Type B pancreatic cell (in vitro differentiated cells): ENCODE measurements at places on chromosomes 16 and 17.

DNA sequence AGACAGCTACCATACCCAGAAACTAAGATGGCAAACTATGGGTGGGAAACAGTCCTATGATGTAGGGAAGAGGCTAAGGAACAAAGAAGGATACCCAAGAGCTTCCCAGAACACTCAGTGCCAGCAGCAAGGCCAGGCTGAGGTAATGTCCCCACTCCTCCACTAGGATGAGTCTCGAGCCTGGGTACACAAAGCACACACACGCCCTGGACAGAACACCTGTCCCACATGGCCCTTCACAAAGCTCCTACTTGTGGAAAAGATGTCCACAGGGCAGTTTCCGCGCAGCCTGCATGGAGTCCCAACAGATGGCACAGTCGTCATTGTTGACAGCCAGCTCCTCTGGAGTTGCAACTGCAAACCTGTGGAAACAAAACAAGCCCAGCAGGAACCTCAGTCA lies 23.9 kb downstream of the AMFR start:
- H3K4me1 ChIP-seq, result peaks cover 4% of the 10 kb centered on the region
- H3K36me3 ChIP-seq, result peaks cover 26% of the 10 kb centered on the region
- H3K27me3 ChIP-seq, result no peaks in the 10 kb centered on the region
- no peak for DNase-seq
- no peak overlapping the region for H3K4me3 ChIP-seq
- H3K27ac ChIP-seq, result no peak overlapping the region

DNA sequence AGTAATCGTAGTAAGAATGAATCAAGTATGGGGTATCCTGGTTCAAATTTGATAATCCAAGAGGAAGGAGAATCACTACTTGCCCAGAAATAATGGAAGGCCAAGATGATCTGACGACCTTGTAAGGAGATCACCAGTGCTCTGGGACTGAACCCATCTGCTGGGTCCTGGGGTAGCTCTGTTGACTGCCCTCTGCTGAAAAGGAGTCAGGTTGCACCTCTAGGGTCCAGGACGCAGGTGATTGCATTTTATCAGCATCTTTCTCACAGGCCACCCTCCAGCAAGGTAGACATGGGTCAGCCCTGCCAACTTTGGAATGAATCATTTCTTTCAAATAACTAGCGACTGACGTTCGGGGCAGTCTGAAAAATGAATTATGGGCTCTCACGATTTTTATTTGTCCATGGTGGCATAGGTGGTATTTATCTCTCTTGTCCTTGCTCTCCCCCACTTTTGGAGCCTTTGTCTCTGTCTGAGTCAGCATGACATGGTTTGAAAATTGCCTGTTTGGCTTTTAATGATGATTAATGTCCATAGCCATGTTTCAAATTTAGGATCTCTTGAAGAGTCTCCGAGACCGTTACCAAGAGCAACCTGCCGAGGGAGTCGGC lies 163.7 kb downstream of the MSI2 start:
- peaks cover 51% of the 10 kb centered on the region for H3K4me1 ChIP-seq
- no peaks in the 10 kb centered on the region for H3K27me3 ChIP-seq
- H3K27ac ChIP-seq, result peak overlapping the region; percentile 75

DNA sequence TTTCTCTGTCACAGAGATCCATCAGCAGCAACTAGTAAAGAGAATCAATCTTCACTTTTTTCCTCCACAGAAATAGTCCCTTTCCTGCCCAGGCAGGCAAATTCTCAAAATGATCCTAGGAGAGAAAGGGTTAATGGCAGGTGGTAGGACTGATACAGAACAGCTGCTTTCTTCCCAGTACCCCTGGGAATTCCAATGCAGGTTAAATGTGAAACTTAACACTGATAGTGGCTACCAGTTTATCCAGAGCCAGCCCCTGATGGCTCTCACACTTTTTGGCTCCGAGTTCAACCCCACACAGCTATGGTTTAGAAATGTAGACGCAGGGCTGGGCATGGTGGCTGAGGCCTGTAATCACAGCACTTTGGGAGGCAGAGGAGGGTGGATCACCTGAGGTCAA lies 22.2 kb downstream of the MARVELD3 start:
- H3K27me3 ChIP-seq, result no peaks in the 10 kb centered on the region
- DNase-seq, result no peak
- H3K36me3 ChIP-seq, result peaks cover 24% of the 10 kb centered on the region
- no peak overlapping the region for H3K27ac ChIP-seq

GRCh38 chr16:75402821-75403475 lies 30.4 kb downstream of the CFDP1 start:
- DNase-seq, result no peak
- no peak overlapping the region for H3K4me3 ChIP-seq
- no peaks in the 10 kb centered on the region for H3K27me3 ChIP-seq
- H3K4me1 ChIP-seq, result peaks cover 8% of the 10 kb centered on the region

DNA sequence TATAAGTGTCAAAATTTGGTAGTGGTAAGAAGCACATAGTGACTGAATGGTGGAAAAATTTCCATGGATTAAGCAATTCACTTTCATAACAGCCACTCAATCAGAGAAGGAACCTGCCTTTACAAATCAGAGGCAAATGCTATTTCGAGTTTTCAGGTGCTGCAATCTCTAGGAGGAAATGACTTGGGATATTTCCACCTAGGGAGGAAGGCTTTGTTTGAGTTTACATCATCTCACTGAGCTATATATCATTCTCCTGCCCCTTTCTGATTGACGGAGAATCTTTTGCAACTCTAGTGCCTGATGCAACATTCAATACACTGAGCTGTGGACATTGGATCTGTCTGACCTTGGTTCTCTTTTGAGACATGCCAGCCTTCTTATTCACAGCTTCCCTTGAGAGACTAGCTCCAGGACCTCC lies 26.3 kb downstream of the MARCHF10 start:
- H3K4me3 ChIP-seq, result no peak overlapping the region
- H3K36me3 ChIP-seq, result no peaks in the 10 kb centered on the region
- no peak for DNase-seq
- H3K27me3 ChIP-seq, result peaks cover 11% of the 10 kb centered on the region
- no peak overlapping the region for H3K27ac ChIP-seq

GRCh38 chr16:86430814-86431213 lies 79.5 kb upstream of the FOXF1 start:
- peaks cover 48% of the 10 kb centered on the region for H3K27me3 ChIP-seq
- H3K4me1 ChIP-seq, result peaks cover 21% of the 10 kb centered on the region
- DNase-seq, result no peak
- no peak overlapping the region for H3K27ac ChIP-seq
- no peaks in the 10 kb centered on the region for H3K36me3 ChIP-seq

DNA sequence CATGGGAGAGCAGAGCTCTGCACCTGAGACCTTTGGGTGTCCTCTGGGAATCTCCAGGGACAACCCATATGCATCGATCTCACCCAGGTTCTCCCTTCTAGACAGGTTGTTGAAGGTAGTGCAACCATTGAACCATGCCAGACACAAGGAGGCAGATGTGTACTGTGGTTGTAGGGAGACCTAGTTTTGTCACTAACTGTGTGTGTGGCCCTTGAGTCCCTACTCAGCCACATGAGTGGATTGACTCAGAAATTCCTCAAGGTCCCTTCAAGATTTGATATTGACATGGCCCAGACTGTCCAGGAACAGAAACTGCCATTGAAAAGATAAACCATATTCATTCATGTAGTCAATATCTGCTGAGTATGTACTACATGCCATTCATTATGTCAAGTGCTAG lies 396.4 kb upstream of the CCL2 start:
- H3K36me3 ChIP-seq, result peaks cover 6% of the 10 kb centered on the region
- H3K4me3 ChIP-seq, result no peak overlapping the region
- no peak overlapping the region for H3K27ac ChIP-seq
- peaks cover 15% of the 10 kb centered on the region for H3K4me1 ChIP-seq

DNA sequence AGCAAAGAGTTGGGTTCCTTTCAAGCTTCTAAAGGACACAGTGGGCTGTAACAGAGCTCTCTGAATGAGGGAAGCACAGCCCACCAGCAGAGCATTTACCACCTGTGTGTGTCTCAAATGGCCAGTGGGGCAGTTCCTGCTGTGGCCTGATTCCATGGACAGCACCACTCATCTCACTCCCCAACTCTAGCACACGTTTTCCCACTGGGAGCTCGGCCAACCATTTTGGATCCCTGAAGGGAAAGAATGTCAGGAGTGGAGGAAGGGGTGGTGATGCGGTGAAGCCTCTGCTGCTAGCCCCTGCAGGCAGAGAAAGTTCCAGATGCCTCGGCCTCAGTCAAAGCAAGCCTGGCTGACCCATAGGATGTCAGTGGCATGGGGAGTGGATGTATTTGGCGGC lies 86.6 kb downstream of the PLXDC1 start:
- no peaks in the 10 kb centered on the region for H3K36me3 ChIP-seq
- H3K27ac ChIP-seq, result no peak overlapping the region
- peaks cover 8% of the 10 kb centered on the region for H3K4me1 ChIP-seq
- DNase-seq, result no peak

GRCh38 chr16:46857368-46857945 lies 26.5 kb upstream of the C16orf87 start:
- H3K4me1 ChIP-seq, result peaks cover 42% of the 10 kb centered on the region
- H3K36me3 ChIP-seq, result no peaks in the 10 kb centered on the region
- no peak overlapping the region for H3K27ac ChIP-seq
- H3K4me3 ChIP-seq, result peak overlapping the region; percentile 24
- no peaks in the 10 kb centered on the region for H3K27me3 ChIP-seq

DNA sequence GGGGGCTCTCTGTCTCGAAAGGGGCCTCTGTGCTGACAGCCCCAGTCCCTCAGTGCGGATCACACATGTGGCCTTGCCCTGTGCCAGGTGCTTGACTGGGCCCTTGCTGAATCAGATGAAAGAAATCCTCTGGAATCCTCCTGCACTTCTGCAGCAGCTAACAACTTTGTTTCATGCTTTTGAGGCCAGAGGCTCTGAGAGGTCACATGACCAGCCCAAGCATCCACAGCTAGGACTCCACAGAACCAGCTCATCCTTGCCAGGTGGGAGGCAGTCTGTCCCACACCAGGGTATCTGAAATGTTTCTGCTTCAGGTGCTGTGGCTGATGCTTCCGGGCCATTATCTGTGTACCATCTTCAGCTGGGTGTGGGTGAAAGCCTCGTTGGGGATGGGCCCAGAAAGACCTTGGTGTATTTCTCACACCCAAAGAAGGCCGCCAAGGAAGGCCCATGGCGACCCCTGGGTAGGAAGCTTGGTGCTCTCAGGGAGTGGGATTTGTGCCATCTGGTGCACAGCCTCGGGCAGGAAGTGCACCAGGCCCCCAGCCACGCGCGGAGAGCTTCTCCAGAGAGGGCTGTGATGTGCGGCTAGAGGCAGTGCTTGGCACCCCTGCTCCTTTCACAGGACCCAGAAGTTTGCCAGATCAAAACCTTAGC lies 143.8 kb downstream of the CLEC16A start:
- H3K27ac ChIP-seq, result no peak overlapping the region
- H3K27me3 ChIP-seq, result no peaks in the 10 kb centered on the region
- peaks cover 34% of the 10 kb centered on the region for H3K4me1 ChIP-seq
- H3K4me3 ChIP-seq, result no peak overlapping the region
- no peak for DNase-seq
- H3K36me3 ChIP-seq, result no peaks in the 10 kb centered on the region

DNA sequence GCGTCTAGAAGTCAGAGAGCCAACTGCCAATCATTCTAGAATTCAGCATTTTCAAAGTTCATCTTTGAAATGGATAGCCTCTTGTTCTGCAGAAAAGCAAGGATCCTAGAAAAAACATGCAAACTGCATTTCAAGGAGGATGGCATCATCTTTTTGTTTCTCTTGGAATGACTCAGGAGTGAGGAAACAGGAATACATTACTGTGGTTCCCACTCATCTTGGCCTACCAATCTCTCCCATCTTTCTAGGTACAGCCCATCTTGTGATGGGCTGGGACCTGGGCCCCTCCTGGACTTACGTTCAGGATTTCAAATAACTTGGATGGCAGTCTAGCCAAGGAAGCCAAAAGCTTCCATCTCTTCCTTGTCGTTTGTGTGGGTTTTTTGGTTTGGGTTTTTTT lies 363.4 kb downstream of the CDH13 start:
- no peaks in the 10 kb centered on the region for H3K36me3 ChIP-seq
- no peaks in the 10 kb centered on the region for H3K4me1 ChIP-seq

DNA sequence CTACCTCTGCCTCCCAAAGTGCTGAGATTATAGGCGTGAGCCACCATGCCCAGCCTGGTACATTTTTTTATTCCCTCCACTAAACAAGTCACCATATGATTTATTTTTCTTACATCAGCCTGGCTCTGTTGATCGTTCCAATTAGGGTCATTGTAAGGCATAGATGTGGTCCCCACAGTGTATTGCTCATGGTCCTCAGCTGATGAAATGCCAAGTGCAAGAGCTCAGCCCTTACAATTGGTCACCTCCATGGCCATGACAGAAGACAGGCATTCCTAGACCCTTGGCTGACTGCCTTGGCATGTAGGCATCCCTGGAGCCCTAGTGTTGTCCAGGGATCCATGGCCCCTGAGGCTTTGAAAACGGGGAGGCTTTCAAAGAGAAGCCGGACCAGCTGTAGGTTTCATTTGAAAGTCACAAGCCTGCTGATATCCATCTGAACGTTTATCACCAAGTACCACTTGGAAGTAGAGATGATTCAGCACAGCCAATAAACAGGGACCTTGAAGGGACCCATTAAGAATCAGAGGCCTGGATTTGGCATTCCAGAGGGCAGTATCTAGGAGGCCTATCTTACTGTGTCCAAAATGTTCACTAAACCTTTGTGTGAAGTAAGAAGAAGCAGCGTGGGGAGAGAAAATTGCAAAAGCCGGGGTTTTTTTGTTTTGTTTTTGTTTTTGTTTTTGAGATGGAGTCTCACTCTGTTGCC lies 20.6 kb upstream of the PRKCA start:
- peaks cover 3% of the 10 kb centered on the region for H3K27me3 ChIP-seq
- H3K36me3 ChIP-seq, result peaks cover 3% of the 10 kb centered on the region
- H3K27ac ChIP-seq, result no peak overlapping the region

DNA sequence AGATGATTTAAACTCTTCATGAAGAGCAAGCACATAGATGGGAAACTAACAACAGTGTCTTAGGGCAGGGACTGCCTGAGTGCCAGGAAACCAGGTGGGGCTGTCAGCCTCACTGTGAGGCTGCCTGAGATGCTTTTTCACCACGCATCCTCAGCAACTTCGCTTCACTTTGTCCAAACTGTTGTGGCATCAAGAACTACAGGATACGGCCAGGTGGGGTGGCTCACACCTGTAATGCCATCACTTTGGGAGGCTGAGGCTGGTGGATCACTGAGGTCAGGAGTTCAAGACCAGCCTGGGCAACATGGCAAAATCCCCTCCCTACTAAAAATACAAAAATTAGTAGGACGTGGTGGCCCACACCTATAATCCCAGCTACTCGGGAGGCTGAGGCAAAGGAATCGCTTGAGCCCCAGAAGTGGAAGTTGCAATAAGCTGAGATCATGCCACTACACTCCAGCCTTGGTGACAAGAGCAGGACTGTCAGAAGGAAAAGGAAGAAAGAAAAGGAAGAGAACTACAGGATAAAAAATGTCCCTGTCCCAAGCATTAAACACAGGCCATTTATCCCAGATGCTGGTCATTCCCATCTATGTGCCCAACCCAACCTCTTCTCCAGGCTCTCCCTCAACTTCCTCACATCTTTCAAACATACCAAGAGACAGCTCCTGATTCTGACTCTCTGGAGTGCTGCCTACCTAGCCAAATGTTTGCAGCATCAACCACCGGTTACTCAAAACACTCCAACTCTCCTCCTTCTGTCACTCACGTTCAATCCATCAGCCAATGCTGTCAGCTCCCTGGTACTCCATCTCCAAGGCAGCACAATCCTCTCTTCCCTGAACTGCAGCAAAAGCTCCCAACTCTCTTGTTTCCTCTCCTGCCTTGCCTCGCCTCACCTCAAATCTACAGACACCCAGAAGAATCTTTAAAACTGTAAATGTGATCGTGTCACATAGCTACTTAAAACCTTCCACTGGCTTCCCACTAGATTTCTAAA lies 1.6 kb downstream of the EIF4A3 start:
- peaks cover 14% of the 10 kb centered on the region for H3K36me3 ChIP-seq
- peaks cover 28% of the 10 kb centered on the region for H3K4me1 ChIP-seq
- H3K4me3 ChIP-seq, result peak overlapping the region; percentile 89
- DNase-seq, result no peak
- peak overlapping the region; percentile 76 for H3K27ac ChIP-seq
- H3K27me3 ChIP-seq, result no peaks in the 10 kb centered on the region

- no peak for DNase-seq
- H3K27ac ChIP-seq, result no peak overlapping the region
- no peaks in the 10 kb centered on the region for H3K4me1 ChIP-seq
Observed at GRCh38 chr16:14132696-14133048, 61.6 kb downstream of the MRTFB start.
